ENCODE measurements at places on chromosomes 11 and 22. TPM values are rescaled to one million over a fixed set of nuclear protein-coding genes. Genes with fewer than 3 reads are reported as not detected.

GRCh38 chr11:24515632-24516031, 18.8 kb downstream of the LUZP2 start:
- no peak overlapping the region for H3K4me3 ChIP-seq
- H3K36me3 ChIP-seq = no peaks in the 10 kb centered on the region
- DNase-seq = no peak
- H3K27ac ChIP-seq = no peak overlapping the region
- H3K27me3 ChIP-seq = no peaks in the 10 kb centered on the region

GRCh38 chr11:70654016-70654415, 255.7 kb downstream of the CTTN start:
- no peak overlapping the region for H3K4me3 ChIP-seq
- no peaks in the 10 kb centered on the region for H3K36me3 ChIP-seq
- no peak overlapping the region for H3K27ac ChIP-seq
- H3K27me3 ChIP-seq = peaks cover 4% of the 10 kb centered on the region
- no peak for DNase-seq
- no peaks in the 10 kb centered on the region for H3K4me1 ChIP-seq

The KRTAP5-8 gene
- not detected for total RNA-seq

The SLC22A12 gene
- not detected for total RNA-seq

DNA sequence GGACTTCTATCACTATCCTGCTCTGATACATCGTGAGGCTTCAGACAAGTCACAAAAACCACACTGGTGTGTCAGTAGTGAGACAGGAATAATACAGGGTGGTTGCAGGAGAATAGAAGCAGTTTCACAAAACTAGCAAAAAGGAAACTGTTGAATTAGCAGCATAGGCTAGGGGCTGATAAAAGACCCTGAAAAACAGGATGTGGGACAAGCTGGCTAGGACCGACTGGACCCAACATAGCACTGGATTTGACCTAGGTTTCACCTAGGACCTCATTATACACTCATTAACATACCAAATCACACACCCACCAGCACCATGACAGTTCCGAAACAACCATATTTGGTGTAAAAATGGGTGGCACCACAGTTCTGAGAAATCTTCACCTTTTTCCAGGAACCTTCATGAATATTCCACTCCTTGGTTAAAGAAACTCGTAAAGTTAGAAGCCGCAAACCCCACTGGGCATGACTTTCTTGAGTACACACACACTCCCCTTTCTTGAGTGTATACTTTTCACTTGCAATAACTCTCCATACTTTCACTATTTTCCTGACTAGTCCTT, 76.2 kb downstream of the SLC1A2 start:
- H3K27me3 ChIP-seq = no peaks in the 10 kb centered on the region
- H3K4me3 ChIP-seq = no peak overlapping the region
- no peaks in the 10 kb centered on the region for H3K36me3 ChIP-seq
- H3K4me1 ChIP-seq = peaks cover 35% of the 10 kb centered on the region
- H3K27ac ChIP-seq = no peak overlapping the region

GRCh38 chr11:46180736-46181135, 59.5 kb upstream of the PHF21A start:
- no peak overlapping the region for H3K4me3 ChIP-seq
- H3K27ac ChIP-seq = no peak overlapping the region
- H3K36me3 ChIP-seq = no peaks in the 10 kb centered on the region
- no peaks in the 10 kb centered on the region for H3K27me3 ChIP-seq

The OR6T1 gene
- total RNA-seq = not detected

The NRIP3 gene
- 1.7 TPM for total RNA-seq

The TMEM121B gene
- total RNA-seq = not detected

The CNTF gene
- total RNA-seq = 2.9 TPM

Data from CD4-positive, alpha-beta memory T cell (primary cell).